HCT116 (cell line): ENCODE measurements at places on chromosomes 6 and 20. TPM values are rescaled to one million over a fixed set of nuclear protein-coding genes. Genes with fewer than 3 reads are reported as not detected.

The ZNF311 gene
- total RNA-seq = not detected

The REM1 gene
- total RNA-seq = not detected

The FAM209B gene
- not detected for total RNA-seq

The BMP5 gene
- not detected for total RNA-seq

The CDS2 gene
- total RNA-seq = 37.5 TPM

The PDYN gene
- total RNA-seq = not detected

The HAO1 gene
- total RNA-seq = 0.12 TPM

The GTSF1L gene
- total RNA-seq = not detected

The SRSF3 gene
- 362 TPM for total RNA-seq

The IFNGR1 gene
- 27.1 TPM for total RNA-seq

The GPLD1 gene
- 2.1 TPM for total RNA-seq

The ARMH2 gene
- not detected for total RNA-seq

The E2F1 gene
- 30.9 TPM for total RNA-seq

The OTOR gene
- not detected for total RNA-seq

The HRH3 gene
- not detected for total RNA-seq

The TSPO2 gene
- not detected for total RNA-seq

The ABHD16B gene
- not detected for total RNA-seq

GRCh38 chr6:128500014-128500413, 20.4 kb downstream of the PTPRK start:
- no peak for DNase-seq

GRCh38 chr6:25062070-25062811, 126.5 kb upstream of the RIPOR2 start:
- no peak for DNase-seq

DNA sequence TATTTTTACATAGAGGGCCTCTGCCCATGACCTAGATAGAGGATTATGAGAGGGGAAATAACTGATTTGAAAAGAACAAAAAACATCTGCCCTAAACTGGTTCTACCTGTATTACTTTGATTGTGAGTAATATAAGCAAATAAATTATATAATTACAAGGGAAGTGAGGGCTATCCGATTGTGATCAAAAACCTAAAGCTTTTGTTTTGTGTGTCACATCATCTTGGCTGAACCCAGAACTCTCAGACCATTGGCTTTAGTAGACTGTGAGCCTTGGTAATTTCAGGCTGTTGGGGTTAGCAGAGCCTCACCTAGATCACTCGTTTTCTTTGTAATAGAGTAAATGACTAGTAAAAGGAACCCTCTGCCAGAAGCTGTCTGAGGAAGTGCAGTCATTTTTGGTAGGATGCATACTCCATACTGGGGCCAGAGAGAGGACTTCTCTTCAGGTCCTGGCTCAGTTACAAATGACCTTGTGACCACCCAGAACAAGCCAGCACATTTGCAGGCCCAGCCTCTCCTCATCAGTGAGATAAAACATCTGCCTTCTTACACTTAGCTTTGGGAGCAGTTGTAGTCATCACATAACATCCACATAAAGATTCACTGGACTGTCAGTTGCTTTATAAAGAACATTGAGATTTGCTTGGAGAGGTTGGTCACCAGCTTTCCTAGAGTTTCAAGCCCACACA, 13.5 kb downstream of the STK35 start:
- DNase-seq = no peak

DNA sequence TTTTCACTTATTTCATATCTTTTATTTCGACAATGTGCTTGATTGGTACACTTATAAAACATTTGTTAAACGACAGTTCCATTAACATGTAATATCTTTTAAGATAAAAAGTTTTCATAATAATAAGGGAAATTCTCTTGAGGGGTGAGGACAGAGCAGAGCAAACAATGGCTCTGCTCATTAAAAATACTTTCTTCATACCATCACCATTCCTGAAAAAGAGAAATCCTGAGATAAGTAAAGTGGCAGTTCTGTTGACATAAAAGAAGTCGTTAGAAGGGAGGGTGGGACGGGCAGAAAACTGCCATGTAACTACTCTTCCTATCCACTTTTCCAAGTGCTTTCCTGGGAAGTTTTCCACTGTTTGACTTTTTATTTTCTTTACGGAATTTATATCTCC, 193.6 kb upstream of the CEP162 start:
- no peak for DNase-seq

DNA sequence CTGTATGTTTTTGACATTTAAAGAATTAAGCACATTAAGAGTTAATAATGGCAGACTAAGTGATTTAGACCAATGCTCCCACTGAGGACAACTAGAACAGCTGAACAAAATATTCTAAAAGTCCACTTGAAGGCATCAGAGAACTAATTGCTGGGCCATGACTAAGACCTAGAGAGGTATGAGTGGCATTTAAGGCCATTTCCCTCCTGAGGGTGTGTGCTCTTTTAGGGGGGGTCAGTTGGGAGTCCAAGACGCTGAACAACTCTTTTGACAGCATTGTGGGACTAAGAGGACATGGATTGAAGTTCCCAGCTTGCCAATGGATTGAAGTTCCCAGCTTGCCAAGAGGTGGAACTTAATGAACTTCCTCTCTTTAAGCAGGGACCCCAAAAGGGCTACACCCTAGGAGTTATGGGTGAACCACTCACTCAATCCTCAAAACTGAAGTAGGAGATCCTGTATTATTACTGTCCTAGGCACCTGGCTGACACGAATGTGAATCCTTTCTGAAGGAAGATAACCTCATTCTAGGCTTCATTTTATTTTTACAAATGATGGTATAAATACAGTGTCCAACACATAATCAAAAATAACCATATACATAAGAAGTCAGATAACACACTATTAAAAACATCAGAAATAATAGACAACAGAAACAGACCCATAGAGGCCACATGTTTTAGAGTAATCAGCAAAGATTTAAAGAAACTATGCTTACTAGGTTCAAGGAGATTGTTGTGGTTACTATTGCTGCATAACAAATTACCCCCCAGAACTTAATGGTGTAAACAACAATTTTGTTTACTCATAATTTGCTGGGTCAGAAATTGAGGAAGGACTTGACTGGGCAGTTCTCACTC, 175.1 kb downstream of the VEGFA start:
- DNase-seq = no peak

DNA sequence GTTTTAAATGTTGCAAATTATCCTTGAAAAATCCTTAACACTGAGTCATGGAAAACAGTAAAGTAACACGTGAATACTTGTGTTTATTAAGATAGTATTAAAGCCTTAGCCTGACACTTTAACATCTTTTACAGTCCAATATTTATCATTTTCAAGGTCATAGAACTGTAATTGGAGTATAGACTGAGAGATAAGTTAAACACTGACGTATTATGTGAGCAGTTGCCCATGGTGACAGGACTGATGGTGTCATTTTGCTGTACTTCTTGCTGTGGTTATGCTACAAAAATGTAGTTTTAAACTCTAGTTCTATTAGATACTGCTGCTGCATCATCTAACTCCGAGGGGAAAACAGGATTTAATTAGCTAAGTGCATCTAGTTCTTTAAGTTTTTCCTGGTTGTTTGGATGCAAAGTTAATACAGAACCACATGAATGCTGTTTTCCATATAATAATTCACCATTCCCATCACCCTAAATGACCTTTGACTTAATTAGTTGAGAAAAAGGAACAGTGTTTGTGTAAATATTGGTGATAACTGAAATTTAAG, 37.8 kb downstream of the SLC2A12 start:
- no peak for DNase-seq

GRCh38 chr6:140281236-140281635, 906.8 kb upstream of the CITED2 start:
- no peak for DNase-seq

DNA sequence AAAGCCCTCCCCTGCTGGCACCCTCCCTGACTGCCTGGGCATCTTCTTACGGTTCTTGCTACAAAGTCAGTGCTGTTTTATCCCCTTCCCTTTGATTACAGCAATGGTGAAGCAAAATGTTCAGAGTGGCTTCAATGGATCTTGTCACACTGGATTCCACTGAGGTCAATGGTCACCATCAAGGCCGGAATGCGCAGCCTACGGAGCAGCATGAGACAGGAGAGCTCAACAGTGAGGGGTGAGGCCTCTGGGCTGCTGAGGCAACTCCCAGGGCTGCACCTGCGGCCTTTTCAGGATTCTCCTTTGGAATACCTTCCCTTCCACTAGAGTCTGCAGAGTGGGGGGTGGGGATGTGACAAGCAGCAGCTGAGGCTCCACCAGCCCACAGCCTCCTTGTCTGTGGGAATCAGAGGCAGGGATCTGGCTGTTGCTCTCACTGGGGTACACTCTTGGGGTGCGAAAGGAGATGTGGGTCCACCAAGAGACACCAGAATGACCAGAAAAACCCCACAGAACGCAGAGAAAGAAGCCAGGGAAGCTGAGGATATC, 40.4 kb upstream of the EMILIN3 start:
- DNase-seq = no peak

DNA sequence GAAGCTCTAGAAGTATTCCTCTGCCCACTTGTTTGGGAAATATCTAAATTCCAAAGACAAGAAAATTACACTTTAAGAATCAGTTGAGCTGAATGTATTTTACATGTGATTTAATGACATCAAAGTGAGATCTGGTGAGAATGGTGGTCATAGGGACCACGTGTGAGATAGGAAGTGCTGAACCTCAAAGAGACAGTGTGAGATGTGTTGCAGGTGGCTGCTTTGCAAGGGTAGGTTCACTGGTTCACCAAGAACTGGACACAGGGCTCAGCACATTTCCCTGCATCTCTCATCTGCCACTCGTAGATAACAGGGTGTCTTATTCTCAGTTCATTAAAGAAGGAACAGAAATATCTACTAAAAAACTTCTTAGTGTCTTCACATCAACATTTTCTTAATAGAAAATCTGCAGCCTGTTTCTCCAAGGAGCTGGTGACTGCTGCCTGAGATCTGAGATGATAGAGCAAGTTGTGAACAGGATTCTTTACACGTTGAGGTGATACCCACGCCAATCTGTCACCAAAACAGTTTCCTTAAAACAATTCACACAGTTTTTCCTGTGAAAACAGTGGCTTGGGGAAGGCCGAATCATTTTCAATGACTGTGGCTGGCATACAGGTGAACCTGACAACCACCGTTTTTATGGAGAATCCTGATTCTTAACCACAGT, 7.2 kb downstream of the CCR6 start:
- no peak for DNase-seq

- DNase-seq = no peak
Measured at GRCh38 chr20:61662226-61662967, 403.3 kb downstream of the TAF4 start.

DNA sequence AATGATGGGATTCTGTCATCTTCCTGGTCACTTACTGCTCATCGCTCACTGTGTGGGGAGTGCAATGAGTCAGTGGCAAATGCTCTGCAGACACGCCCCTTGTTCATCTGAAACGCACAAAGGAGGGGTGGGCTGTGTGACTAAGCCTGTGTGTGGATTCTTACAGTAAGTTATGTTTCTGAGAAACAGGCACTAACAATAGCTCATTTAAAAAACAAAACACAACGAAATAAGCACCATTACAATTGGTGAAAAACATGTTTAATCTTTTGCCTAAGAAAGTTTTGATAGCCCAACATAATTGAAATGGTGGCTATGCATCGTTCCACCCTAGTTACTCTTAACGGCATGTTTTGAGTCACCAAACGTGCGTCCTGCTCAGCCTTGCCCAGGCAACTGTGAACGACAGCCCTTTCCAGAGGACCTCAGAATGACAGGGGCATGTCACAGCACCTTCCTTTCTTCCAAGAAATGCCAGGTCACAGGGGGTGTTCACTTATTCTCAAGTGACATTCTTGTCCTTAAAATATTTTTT, 118.4 kb upstream of the SGK1 start:
- DNase-seq = peak; percentile 75

GRCh38 chr6:156697225-156697830, 79.8 kb upstream of the ARID1B start:
- no peak for DNase-seq

DNA sequence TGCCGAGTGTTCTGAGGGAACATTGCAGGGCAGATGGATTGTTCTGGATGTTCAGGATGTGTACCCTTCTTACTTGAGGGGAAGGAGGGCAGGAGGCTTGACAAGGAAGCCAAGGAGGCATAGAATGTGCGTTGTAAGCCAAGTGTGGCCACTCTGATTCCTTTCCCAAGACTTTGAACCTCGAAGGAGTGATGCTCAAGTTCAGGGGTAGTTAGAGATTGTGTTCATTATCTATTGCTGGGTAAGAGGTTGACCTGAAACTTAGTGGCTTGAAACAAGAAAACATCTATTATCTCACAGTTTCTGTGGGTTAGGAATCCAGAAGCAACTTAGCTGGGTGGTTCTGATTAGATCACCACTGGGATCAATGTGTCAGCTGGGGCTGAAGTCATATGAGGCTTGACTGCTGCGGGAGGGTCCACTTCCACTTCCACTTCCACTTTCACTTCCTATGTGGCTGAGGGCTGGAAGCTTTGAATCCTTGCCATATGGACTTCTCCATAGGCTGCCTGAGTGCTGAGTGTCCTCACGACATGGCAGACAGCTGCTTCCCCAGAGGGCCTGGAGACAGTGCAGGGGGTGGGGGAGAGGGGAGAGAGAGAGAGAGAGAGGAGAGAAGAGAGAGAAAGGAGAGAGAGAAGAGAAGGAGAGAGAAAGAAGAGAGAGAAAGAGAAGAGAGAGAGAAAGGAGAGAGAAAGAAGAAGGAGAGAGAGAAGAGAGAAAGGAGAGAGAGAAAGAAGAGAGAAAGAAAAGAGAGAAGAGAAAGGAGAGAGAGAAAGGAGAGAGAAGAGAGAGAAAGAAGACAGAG, 6.9 kb upstream of the CD40 start:
- no peak for DNase-seq

DNA sequence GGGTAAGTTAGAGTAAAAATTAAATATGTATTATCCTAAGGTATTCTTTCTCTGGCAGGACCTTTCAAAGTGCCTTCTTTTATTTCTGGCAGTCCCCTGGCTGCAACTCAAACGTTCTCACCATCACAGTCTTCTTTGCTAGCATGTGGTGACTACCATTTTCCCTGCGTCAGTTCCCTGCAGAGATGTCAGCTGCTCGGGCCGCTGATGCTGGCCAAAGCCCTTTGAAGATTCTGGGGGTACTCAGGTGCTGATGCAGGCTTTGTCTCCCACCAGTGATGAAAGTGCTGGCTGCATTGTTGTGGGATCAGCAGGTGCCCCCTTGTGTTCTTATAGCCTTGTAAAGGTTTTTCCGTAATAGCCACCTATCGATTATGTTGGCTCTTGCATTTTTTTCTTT, 140.1 kb downstream of the BTBD3 start:
- no peak for DNase-seq

DNA sequence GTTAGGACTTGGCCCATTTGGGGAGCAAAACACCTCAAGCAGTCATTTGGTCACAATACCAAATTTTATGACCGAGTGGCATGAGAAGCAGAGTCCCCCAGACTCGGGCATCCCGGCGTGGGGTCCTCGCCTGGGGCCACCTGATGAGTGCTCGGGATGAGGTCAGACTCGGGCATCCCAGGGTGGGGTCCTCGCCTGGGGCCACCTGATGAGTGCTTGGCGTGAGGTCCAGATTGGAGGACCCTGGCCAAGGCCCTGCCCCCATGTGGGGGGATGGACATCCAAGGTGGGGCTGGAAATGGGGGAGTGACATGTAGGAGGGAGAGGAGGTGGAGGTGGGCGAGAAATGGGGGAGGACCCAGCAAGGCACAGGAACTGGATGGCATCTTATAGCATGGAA, 56.1 kb upstream of the CST7 start:
- no peak for DNase-seq
